ENCODE measurements at places on chromosomes 13 and 19. TPM values are rescaled to one million over a fixed set of nuclear protein-coding genes. Genes with fewer than 3 reads are reported as not detected.
A peak's percentile ranks its signal among the peaks of the same experiment; 100 is the strongest.

- H3K4me1 ChIP-seq, result no peaks in the 10 kb centered on the region
- no peak overlapping the region for H3K4me3 ChIP-seq
- no peak for DNase-seq
- no peak overlapping the region for H3K27ac ChIP-seq
Measured at GRCh38 chr19:19051478-19052213, 12.1 kb upstream of the SLC25A42 start.

The CEACAM4 gene
- 0.25 TPM for total RNA-seq

The ATP4A gene
- not detected for total RNA-seq

GRCh38 chr13:45828256-45828968, 23.1 kb downstream of the SIAH3 start:
- no peaks in the 10 kb centered on the region for H3K36me3 ChIP-seq
- H3K27ac ChIP-seq, result no peak overlapping the region
- H3K27me3 ChIP-seq, result no peaks in the 10 kb centered on the region
- DNase-seq, result no peak

The GNA15 gene
- 1.2 TPM for total RNA-seq

- peaks cover 20% of the 10 kb centered on the region for H3K4me1 ChIP-seq
- no peaks in the 10 kb centered on the region for H3K27me3 ChIP-seq
- peak; percentile 82 for DNase-seq
Measured at GRCh38 chr19:36331353-36332228, 47.4 kb downstream of the ZFP14 start.

DNA sequence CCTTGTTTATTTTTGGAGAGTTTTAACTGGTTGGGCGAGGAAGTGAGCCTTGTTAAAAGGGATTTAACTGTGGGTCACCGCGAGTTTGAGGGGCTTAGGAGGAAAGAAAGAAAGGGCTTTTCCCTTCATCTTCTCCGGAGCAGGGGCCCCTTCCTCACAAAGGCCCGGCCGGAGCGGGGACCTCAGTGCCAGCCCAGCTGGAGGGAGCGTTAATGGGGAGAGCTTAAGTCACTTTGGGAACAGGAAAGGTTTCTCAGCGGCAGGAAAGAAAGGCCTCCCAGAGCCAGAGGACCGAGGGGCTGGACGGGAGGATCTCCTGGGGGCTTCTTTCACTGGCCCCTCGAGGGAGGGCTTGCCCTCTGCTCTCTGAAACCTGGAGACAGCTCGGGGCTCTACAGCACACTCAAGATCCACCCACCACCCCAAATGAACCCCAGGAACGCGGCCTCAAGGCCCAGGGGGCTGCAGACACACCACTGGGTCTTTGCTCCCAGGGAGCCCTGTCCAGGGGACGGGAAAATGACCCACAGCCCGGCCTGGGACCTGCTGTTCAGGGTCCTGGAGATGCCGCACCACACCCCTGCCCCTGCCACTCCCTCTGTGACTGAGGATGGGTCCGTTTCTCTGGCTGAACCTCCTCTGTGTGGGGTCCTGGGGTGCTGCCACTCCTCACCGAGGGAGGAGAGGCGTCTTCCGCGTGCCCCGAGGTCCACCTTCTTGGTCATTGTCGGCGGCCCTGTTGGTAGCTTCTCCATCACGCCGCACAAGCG, 128.3 kb downstream of the URI1 start:
- no peak for DNase-seq
- H3K27ac ChIP-seq, result no peak overlapping the region
- H3K27me3 ChIP-seq, result peaks cover 10% of the 10 kb centered on the region
- H3K36me3 ChIP-seq, result no peaks in the 10 kb centered on the region

DNA sequence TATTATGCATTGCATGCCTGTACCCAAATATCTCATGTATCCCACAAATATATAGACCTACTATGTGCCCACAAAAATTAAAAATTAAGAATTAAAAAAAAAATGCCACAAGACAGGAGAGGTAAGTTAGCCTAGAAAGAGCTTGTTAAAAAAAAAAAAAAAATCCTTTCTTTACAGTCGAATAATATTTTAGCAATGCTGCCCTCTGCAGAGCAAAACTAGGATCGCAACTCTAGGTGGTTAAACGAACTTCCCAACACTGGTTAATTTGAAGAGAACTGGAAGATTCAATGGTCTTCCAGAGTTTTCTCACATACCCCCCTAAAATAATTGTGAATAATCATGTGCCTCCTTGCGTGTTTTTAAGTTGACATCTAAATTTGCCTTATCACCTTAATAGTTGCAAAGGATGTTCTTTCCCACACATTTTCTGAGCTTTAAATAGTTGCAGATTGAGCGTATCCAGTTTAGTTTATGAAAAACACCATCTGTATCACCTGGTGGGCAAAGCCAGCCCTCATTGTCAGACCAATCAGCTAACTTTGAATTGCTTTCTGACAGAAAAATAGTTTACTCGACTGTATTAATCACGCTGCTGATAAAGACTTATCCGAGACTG, 47.4 kb upstream of the RCBTB2 start:
- peaks cover 34% of the 10 kb centered on the region for H3K4me1 ChIP-seq
- H3K27me3 ChIP-seq, result no peaks in the 10 kb centered on the region
- H3K36me3 ChIP-seq, result no peaks in the 10 kb centered on the region
- H3K4me3 ChIP-seq, result no peak overlapping the region

GRCh38 chr13:73335210-73335609, 276.4 kb downstream of the KLF5 start:
- no peak overlapping the region for H3K4me3 ChIP-seq
- H3K36me3 ChIP-seq, result no peaks in the 10 kb centered on the region
- no peaks in the 10 kb centered on the region for H3K4me1 ChIP-seq
- no peak for DNase-seq

DNA sequence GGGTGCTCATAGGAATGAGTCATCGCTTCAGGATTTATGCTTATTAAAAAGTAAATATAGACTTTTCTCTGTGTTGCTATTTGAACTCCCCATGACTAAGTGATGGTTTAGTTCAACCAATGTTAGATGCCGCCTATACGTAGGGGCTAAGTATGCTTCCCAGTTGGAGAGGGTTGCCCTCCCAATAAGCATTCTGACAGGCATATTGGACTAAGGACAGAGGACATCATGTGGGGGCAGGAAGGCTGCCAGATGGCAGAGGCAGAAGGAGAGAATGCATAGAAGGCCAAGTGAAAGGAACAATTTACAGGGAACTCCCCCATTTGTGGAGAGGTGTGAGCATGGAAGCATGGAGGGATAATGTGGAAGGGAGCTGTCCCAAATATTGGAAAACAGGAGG, 318.4 kb upstream of the OBI1 start:
- H3K36me3 ChIP-seq, result no peaks in the 10 kb centered on the region
- no peak overlapping the region for H3K27ac ChIP-seq

DNA sequence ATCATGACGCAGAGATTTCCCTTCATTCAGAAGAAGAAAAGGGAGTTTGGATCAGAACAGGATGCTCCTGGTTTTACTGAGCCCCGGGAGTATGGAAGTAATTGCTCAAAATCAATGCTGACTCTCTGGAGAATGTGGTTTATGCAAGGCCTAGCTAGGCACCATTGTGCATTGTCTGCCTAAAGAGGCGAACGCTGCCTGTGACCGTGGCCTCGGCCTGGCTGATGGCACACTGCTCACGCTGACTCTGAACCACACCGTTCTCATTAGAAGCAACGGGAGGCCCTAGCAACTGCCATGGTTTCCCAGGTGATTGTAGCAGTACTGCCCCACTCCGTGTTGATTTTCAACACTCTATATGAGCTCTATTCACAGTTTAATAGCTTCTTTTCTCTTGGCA, 41.7 kb upstream of the UBL3 start:
- DNase-seq, result no peak
- no peak overlapping the region for H3K4me3 ChIP-seq
- no peak overlapping the region for H3K27ac ChIP-seq
- no peaks in the 10 kb centered on the region for H3K4me1 ChIP-seq
- no peaks in the 10 kb centered on the region for H3K36me3 ChIP-seq
